NCI-H2081 (cell line): ENCODE measurements at places on chromosomes 2 and 18.

GRCh38 chr2:186197955-186198354 lies 288.1 kb upstream of the ZC3H15 start:
- no peak for DNase-seq

- no peak for DNase-seq
Measured at GRCh38 chr2:42995752-42996422, 203.5 kb upstream of the HAAO start.

GRCh38 chr2:172231508-172231907 lies 128.8 kb upstream of the DLX2 start:
- DNase-seq, result no peak

GRCh38 chr2:81549646-81550045 lies 1245.1 kb upstream of the LRRTM1 start:
- DNase-seq, result no peak

DNA sequence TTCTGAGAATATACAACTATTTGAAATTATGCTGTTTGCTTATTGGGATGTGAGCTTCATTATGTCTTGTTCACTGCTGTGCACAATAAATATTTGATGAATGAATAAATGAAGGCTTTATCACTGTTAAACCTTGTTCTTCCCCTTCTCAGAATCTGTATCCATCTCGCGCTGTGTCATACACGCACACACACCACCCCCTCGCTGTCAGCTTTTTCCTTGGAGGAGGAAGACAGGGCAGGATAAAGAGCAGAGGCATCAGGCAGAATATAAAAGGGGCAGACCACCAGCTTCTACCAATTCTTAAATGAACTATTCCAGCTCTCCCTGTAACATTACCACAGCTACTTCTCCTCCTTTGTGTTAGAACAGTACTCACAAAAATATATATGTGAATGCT lies 75.0 kb downstream of the CD226 start:
- no peak for DNase-seq

DNA sequence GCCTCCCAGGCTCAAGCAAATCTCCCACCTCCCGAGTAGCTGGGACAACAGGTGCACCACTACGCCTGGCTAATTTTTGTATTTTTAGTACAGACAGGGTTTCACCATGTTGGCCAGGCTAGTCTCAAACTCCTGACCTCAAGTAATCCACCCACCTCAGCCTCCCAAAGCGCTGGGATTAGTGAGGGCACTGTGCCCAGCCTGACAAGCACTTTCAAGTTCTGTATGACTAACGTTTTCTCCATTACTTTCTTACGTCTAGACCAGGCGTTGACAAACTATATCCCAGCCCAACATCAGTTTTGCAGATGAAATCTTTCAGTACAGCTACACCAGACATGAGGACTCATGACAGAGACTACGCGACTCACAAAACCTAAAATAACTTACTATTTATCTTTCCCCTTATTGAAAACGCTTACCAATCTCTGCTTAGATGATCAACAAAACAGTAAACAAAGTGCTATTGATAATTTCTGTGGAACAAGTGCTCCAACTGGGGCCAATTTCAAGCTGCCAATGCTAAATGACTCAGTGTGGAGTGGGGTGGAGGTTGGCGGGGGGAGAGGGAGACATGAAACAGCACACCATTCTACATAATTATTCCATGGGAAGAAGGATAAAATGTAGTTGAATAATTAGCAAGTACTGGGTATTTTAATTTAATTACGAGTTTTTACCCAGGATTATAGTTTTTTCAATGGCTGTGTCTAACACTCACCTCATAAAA lies 59.1 kb downstream of the SAP130 start:
- no peak for DNase-seq

GRCh38 chr2:6937157-6937556 lies 19.9 kb downstream of the RNF144A start:
- DNase-seq, result peak; percentile 52

DNA sequence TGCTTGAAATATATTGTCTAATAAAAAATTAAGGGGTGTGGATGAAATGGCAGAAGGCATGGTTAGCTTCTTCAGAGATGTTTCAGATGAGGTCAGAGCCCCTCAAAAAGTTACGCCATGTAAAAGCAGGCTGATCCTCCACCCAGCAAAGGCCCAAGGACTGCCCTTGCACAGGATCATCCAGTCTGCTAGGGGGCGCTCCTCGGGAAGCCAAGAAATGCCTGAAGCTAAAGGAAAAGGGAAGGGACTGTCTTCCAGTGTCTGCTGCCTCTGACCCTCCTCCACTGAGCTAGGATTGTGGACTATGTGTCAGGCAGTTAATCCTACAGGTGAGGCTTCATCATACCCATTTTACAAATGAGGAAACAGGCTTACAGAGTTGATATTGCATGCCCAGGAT lies 33.8 kb upstream of the TEX51 start:
- no peak for DNase-seq

DNA sequence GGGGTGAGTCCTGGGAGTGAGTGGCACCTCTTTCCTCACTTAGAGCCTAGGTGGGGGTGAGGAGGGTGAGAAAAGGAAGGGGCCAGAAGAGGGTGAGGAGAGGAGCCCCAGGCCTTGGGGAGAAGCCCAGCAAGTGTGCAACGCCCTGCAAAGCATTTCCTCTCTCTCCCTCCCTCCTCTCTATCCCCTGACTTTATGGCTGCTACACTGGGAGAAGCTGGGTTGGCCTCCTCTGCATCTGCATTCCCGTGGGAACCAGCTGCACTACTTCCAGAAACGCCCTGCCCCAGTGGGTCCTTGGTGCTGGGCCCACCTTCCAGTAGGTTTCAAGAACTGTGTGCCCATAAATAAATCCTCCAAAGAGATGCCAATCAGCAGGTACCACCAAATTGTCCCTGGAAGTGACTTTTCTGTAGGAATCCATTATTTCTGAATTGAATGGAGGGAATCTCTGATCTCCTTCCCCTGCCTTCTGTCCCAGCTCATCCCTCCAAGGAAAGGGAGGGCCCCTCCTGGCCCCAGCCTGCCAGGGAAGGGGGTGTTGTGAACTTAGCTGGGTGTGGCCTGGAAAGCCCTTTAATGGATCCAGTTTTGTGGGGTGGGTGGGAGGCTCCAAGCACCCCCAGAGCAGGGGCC lies 95.7 kb upstream of the BOD1L2 start:
- DNase-seq, result no peak

- DNase-seq, result no peak
Measured at GRCh38 chr18:44569391-44570055, 111.2 kb upstream of the SETBP1 start.

- DNase-seq, result peak; percentile 74
Measured at GRCh38 chr2:8566774-8567468, 114.9 kb upstream of the ID2 start.

DNA sequence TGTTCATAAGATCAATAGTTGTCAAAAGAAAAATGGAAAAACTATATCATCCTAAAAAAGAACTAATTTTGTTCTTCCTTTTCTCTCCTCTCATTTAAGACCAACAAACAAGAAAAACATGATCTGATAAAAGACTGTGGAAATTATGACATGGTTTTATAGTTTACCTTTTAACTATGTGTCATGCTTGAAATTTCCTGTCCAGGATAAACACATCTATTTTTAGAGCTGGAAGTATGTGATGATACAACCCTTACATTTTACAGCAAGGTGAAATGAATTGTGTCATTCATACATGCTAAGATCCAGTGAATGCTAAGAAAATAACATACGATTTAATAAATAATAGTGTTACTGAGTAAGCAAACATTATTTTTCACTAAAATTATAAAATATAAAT lies 89.9 kb downstream of the GULP1 start:
- DNase-seq, result peak; percentile 19

DNA sequence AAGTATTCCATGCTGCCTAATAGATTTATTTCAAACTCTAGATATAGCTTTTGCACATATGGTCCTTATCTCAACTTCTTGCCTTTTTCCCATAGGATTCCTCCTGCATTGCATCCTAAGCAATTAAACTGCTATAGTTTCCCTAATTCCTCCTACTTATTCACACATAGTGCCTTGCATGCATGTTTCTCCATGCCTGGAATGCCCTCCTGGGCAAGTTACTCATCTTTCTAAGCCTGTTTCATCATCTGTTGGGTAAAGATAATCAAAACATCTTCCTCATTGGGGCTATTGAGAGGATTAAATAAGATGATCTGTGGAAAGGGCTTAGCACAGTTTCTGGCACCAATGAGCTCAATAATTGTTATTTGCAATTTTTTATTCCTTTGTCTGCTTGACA lies 726.5 kb downstream of the SLC4A3 start:
- no peak for DNase-seq

DNA sequence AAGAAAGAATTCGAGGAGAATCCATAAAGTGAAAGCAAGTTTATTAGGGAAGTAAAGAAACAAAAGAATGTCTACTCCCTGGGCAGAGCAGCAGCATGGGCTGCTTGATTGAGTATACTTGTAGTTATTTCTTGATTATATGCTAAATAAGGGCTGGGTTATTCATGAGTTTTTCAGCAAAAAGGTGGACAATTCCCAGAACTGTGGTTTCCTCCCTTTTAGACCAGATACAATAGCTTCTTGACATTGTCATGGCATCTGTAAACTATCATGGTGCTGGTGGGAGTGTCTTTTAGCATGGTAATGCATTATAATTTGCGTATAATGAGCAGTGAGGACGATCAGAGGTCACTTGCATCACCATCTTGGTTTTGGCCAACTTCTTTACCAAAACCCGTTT lies 25.6 kb upstream of the TBC1D8 start:
- no peak for DNase-seq

- no peak for DNase-seq
Measured at GRCh38 chr2:186205254-186205911, 280.7 kb upstream of the ZC3H15 start.

DNA sequence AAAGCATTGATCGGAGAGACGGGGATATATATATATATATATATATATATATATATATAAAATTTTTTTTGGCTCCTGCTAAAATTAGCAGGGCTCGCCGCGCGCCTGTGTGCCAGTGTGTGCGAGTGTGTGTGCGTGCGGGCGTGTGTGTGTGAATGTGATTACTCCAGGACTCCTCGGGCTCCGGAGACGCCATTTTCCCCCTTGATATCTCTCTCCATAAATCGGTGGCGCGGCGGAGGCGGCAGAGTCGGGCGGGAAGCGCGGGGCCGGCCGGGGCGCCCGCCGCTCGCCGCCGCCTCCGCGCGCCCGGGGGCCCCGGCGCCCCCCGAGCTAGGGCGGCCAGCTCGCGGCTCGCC lies 795 bp upstream of the SETBP1 start:
- DNase-seq, result peak; percentile 42

GRCh38 chr2:161982548-161983330 lies 91.3 kb downstream of the DPP4 start:
- DNase-seq, result no peak

DNA sequence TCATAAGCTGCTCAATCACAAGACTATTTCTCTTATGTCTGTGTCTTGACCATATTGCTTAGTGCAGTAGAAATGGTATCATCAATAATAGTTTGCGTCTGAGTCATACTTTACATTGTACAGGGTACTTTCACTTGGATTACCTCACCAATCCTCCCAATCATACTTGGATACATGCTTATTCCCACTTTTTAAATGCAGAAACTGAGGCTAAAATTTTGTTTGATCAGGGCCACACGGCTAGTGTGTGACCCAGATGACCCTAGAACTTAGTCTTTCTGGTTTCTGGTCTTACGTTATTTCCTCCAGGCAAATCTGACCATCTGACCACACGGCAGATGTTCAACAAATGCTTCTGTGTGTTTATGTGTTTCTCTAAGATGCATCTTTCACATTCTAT lies 23.8 kb upstream of the CCL20 start:
- no peak for DNase-seq

GRCh38 chr2:43075811-43076585 lies 150.4 kb downstream of the ZFP36L2 start:
- DNase-seq, result no peak

DNA sequence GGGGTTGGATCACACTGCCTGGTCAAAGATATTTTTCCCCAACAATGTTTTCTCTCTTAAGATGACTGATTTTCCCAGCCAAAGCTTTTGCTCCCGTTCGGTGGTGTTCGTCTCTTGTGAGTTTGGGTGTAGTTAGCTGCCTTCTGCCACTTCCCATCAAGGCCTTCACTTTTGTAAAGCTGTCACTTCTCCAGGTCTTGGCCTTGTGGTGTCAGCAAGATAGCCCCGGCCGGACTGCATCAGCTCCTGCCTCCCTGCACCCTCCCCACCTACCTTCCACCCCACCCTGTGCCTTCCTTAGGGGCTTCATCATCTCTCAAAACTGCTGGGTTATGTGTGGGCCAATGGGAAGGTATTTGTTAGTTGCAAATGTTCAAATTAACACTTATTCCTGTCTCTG lies 228.9 kb downstream of the BCL11A start:
- DNase-seq, result no peak

GRCh38 chr2:120701499-120701898 lies 34.2 kb upstream of the GLI2 start:
- DNase-seq, result no peak

DNA sequence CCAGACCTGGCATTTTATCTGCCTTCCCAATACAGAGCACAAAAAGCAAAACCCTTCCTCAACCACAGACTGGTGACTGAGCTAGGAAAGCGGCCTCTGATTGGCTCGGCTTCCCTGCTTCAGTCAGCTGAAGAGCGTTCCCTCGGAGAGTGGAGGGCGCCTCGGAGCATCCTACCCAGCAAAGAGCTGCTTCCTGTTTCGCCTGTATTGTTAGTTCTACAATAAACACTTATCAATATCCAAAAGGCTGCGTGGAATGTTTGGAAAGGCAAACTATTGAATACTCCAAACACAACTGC lies 125.0 kb downstream of the CACNB4 start:
- peak; percentile 63 for DNase-seq

- no peak for DNase-seq
Measured at GRCh38 chr2:44233450-44234128, 41.7 kb upstream of the SLC3A1 start.

DNA sequence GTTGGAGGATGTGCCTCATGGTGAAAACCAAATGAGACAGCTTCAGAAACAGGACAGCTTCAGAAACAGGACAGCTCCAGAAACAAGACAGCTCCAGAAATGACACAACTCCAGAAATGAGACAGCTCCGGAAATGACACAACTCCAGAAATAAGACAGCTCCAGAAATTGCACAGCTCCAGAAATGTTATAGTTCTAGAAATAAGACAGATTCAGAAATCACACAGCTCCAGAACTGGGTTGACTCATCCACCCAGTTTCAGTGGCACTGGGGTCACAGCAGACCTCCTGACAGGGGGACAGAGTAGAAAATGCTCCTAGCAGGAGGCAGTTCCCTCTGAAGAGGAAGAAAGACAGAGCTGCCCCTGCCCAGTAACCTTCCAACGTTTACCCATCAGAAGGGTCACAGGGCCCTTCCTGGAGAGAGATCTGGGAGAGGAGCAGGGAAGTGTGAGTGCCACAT lies 26.9 kb upstream of the COL6A3 start:
- no peak for DNase-seq

GRCh38 chr2:203802342-203803052 lies 65.1 kb upstream of the CTLA4 start:
- DNase-seq, result no peak

GRCh38 chr2:96157649-96158553 lies 12.7 kb upstream of the DUSP2 start:
- DNase-seq, result no peak

GRCh38 chr2:236551471-236552211 lies 18.0 kb upstream of the ACKR3 start:
- DNase-seq, result no peak
